ENCODE measurements at places on chromosomes 7 and 10.

- DNase-seq = peak; percentile 14
These were observed 58.1 kb downstream of the FHIP2A start for GRCh38 chr10:114879541-114880158.

GRCh38 chr10:113680190-113681111 is 739 bp downstream of the CASP7 start:
- peak; percentile 52 for DNase-seq

DNA sequence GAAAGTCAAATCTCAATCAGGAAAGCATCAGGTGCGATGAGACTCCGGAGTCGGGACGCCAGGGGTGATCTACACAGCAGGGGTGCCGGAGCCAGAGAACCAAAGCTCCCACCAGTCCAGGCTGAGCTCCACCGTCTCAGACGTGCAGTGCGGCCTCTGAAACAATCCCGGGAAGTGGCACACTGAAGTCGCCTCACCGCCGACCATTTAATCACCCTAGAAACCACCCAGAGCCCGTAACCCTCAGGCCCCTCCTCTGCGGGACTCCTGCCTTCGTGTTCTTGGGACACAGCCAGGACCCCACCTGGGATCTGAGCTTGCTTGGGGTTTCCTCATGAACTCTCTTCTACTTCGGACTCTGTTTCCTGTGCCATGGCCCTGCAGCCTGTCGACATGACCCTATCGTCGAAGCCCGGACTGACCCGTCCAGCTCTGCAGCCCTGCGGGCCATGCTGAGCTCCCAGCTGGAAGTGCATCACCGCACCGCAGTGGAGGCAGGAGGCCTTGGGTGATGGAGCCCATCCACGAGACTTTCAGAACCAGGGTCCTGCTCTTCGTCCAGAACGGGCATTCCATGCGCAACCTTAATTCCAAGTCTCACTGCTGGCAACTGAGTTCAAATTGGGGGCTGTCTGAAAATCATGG is 266.4 kb downstream of the PTPRN2 start:
- DNase-seq = no peak

DNA sequence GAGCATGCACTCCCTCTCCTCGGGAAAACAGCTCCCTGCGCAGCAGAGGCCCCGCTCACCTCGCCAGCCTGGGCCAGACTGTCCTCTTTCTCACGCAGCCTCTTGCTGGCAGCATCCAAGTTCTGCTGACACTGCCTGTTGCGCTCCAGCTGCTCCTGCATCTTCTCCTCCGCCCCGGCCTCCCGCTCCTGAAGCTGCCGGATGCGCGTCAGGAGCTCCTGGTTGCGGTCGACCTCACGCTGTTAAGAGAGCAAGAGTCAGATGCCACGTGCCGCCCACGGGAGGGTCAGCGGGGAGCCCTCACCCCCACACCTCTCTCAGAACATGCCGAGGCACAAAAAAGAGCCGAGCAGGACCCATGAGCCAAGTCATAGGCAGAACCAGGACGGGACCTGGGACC is 10.2 kb downstream of the MAD1L1 start:
- DNase-seq = no peak

- DNase-seq = no peak
These were observed 14.0 kb downstream of the GATAD1 start for GRCh38 chr7:92461027-92462003.

DNA sequence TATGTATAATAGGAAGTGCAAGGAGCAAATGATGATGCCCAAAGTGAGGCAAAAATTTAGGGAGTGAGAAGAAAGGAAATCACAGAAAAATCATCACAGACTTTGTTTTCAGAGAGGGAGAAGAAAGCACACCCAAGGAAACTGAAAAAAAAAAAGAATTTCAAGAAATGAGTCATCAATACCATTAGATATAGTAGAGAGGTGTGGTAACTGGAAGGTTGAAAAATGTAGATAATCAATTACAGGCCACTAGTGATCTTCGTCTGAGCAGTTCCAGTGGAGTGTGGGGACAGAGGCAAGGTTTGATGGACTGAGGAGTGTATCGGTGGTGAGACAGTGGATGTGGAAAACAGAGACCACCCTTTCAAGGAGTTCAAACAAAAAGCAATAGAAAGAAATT is 31.7 kb downstream of the ASB4 start:
- no peak for DNase-seq

DNA sequence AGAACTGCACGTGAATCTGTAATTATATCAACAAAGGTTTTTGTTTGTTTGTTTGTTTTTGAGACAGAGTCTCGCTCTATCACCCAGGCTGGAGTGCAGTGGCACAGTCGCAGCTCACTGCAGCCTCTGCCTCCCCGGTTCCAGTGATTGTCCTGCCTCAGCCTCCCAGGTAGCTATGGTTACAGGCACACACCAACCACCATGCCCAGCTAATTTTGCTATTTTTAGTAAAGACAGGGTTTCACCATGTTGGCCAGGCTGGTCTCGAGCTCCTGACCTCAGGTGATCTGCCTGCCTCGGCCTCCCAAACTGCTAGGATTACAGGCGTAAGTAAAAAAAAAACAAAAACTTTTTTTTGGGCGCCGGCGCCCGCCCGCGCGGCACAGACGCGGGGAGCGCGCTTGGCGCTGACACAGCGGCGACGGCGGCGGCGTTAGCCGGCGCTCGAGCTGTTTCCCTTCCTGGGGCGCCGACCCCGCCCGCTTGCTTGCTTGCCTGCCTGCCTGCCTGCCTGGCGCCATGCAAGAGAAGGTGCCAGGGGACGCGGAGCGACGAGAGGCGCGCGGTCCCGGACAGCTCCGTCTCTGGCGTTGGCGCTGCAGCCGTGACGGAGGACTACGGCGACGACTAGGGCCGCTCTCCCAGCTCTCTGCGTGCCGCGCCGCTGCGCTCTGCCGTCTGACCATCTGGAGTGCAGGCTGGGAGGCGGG is 171.4 kb upstream of the NUPR2 start:
- no peak for DNase-seq

DNA sequence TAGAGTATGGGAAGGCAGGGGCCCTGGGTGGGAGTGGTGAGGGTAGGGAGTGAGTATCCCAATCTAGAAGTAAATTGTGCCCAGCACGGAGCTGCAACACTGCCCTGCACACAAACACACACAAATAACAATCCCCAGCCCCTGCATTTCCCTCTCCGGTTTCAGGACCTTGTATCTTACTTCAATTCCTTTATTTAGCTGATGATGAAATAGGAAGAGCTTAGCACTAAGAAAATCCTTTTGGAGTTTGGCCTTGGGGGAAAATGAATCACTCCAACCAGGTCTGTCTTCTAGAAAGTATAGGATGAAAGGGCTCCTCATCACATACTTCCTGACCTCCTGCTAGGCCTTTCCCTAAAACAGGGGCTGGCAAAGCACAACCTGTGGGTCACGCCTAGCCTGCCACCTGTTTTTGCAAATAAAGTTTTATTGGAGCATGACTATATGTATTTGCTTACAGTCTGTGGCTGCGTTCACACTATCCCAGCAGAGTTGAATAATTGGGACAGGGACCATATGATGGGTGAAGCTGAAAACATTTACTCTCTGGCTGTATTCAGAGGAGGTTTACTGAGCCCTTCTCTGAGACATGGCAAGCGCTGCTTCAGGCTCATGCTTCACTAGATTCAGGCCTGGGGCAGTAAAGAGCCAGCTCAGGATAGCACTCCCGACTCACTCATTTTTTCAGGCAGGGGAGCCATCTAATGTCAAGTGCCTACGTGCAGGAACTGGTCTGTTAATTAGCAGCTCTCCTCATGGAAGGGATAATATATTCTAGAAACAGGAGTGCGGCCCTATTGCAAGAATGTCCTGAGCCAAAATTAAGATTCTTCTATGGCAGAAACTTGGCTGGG is 111.0 kb downstream of the EGFR start:
- DNase-seq = no peak

DNA sequence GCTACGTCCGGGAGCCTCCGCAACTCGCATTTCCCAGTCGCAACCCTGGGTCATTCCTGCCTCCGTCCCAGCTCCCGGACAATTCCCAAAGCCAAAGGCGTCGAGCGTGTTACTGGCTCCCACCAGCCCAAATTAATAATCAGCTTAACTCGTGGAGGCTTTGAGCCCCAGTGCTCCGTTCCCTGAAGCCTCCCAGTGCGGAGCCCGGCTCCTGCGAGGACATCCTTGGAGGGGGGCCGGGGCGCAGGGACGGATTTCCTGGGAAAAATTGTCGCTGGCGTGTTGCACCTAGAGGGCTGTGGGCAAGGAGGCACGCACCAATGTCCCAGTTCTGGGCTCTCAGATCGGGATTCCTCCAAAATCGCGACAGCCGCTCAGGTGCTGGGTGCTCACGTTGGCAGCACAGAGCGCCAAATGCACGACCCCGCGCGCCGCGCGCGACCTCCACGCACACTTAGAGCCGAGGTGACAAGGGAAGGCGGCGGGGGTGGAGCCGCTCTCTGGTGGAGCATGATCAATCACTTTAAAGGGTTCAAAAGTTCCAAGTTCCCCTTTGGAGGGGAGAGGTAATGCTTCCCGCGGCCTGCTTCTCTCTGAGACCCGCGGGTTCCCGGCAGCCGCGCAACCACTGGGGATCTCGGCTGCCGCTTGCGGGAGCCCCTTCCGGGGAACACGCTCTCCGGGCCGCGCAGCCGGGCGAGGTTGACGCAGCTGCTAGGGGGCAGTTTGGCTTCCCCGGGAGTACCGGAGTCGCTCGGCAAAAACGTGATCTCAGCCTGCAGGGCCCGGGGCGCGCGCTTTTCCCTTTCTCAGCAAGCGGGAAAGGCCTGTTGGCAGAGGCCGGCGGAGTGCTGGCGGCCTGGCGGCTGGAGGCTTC is 25.5 kb downstream of the SKIDA1 start:
- DNase-seq = no peak

GRCh38 chr7:24499871-24500270 is 73.4 kb upstream of the PALS2 start:
- DNase-seq = no peak

DNA sequence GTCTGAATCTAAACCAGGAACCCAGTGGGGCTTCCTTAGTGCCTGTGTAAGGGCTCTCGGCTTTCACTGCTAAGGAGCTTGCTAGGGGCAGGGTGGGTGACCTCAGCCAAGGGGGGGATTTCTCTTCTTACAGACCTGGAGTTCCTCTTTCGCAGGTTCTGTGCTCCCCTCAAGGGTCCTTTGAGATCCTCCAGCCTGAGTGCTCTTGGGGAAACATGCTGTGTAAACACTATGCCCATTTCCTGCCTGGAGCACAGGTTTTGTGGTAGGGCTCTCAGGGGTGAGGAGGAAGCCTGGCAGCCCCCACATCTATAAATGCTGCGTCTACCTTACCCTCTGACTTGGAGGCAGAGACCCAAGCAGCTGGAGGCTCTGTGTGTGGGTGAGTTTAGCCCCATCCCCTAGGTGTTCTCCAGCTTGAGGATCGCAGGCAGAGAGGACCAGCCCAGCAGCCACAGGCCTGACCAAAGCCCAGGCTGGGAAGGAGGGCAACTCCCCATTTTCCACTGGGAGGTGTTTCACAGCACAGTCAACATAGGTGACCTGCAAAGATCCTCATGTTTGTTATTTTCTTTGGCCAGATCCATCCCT is at the start of gene SFTPA1:
TSS of gene SFTPA1 (plus strand) at position 339 of the 591 bp plus-strand sequence. CDS start 887 bp downstream, outside the sequence.
- DNase-seq = no peak

DNA sequence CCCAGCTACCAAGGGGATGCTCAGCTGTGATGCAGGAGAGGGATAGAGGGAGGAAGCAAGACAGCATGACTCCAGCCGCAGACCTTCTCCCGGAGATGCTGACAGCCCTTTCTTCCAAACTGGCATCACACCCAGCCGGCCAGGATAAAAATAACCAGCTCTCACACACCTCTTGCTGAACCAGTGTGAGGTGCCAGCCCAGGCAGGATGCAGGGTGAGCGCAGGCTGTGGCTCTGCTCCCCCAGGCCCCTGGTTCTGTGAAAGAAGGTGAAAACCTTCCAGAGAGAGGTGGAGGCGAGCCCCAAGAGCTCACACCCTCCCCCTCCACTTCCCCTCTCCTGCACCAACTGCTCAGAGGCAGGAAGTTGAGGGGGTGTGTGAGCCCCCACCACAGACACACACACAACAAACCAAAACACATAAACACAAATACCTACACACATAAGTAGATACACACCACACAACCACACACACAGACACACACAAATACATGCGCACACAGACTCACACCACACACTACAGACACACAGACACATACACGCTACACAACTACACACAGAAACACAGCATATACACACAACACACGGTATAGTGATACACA is 4.0 kb downstream of the GPR15LG start:
- no peak for DNase-seq

DNA sequence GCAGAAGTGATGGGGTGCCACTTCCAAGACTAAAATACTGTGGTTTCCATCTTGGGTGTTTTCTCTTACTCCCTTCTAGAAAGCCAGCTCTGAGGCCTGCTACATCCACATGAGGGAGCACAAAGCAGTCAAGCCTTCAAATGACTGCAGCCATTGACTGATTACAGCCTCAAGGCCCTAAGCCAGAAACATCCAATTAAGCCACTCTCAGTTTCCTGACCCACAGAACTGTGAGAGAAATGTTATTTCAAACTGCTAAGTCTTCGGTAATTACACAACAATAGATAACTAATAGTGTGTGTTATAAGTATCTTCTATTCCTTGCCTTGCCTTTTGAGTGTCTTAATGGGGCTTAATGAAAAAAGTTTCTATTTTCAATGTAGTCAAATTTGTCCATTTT is 24.8 kb downstream of the BRAF start:
- DNase-seq = no peak
